ENCODE measurements at places on chromosomes 4 and X.

DNA sequence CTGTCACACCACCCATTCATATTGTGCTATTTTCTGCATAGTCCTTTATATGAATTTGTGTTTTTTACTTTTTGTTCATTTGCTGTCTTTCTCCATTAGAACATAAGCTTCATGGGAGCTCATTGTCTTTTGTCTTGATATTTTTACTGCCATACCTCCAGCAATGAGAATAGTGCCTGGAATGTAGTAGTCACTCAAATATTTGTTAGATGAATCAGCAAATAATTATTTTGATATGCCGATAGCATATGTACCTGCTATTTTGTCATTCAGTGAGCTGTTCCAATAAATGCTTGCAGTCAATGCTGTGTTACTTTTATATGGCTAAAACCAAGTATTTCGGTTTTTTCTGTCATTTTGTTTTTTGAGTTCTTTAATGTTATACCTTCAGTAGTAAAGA lies 43.5 kb upstream of the SLC25A31 start:
- DNase-seq, result no peak

DNA sequence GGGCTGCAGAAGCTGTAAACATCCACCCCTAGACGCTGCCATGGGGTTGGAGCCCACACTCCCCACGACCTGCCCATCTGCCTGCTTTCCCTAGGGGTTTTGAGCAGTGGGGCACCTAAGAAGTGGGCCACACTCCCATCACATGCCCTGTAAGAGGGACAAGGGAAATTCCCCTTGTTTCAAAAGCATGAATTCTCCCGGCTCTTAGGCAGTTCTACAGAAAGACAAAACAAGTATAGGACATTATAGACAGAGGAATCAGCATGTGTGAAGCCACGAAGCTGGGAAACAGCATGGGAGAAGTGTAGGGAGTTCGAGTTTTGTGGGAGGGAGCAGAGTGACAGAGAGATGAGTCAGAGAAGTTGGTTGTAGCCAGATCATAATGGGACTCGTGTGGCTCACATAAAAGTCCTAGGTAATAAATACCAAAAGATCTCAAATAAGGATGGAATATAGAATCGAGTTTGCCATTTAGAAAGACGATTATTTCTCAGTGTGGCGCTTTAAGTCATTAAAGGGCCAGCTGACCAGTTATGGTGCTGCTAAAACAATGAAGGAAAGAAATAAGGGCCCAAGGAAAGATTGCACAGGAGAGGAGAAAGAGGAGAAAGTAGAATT lies 23.9 kb downstream of the APOO start:
- no peak for DNase-seq

GRCh38 chr4:152107736-152108500 lies 347.1 kb upstream of the GATB start:
- DNase-seq, result no peak

DNA sequence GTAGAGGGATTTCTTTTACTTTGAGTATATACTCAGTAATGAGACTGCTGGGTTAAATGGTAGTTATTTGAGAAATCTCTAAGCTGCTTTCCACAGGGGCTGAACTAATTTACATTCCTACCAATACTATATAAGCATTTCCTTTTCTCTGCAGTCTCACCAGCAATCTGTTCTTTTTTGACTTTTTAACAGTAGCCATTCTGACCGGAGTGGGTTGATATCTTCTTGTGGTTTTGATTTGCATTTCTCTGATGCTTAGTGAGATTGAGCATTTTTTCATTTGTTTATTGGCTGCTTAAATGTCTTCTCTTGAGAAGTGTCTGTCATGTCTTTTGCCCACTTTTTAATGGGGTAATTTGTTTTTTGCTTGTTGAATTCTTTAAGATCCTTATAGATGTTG lies 43.3 kb downstream of the SPCS3 start:
- no peak for DNase-seq

GRCh38 chr4:82754513-82755165 lies 44.0 kb downstream of the SCD5 start:
- no peak for DNase-seq

- DNase-seq, result no peak
Measured at GRCh38 chr4:786861-787300, 39.0 kb downstream of the CPLX1 start.

DNA sequence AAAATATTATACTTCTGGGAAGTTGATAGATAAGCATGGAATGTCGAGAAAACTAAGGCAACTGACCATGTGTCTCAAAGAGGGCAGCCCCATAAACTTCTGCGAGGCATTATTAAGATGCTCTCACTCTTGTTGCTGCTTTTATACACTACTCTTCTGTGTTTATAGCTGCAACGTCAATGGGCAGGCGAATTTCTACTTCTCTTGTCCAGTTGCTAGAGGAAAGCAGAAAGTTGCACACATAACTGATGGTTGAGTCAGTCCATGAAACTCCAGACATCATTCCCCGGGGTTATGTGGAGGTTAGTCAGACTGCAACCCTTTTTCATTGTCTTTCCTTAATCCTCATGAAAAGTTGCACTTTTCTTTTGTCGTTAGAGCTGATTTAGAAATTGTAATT lies 39.8 kb downstream of the VCX3B start:
- no peak for DNase-seq

DNA sequence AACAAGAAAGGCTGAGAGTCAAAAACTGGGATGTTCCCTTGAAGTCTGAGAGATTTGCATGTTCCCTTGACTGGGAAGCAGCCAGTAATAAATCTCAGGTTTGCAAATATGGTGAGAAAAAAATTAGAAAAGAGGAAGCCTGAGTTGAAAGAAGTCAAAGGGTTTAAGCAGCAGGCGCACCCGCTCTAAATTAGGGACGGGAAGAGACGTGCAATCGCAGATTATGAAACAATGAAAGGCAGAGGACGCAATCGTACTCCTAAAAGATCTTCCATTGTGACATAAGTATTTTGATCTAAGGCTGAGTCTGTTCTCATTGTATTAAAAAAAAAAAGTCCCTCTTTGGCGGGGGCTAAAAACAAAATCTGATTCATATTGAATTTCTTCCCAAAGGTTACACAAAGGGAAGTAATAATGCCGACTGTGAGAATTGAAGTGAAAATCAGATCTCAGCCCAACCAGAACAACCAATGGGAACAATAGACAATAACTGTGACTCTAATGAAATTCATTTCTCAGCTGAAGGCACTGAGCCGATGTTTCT lies 28.2 kb downstream of the SAT1 start:
- DNase-seq, result no peak

GRCh38 chr4:21901281-21901680 lies 47.3 kb downstream of the KCNIP4 start:
- DNase-seq, result no peak

- DNase-seq, result no peak
Measured at GRCh38 chr4:169571435-169571834, 40.9 kb downstream of the NEK1 start.

DNA sequence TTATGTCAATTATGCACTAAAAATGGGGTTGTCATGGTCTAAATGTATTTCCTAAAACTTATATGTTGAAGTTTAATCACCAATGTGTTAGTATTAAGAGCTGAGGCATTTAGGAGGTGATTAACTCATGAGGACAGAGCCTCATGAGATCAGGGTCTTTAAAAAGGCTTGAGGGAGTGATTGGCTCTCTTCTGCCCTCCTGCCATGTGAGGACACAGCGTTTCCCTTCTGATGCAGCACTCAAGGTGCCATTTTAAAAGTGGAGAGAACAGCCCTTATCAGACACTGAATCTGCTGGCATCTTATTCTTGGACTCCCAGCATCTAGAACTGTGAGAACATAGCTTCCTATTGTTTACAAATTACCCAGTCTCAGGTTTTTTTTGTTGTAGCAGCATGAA lies 581.7 kb downstream of the KCNIP4 start:
- no peak for DNase-seq

- DNase-seq, result no peak
Measured at GRCh38 chrX:154465601-154466000, 7.5 kb downstream of the PLXNA3 start.

- no peak for DNase-seq
Measured at GRCh38 chr4:168502861-168503260, 6.0 kb downstream of the PALLD start.

DNA sequence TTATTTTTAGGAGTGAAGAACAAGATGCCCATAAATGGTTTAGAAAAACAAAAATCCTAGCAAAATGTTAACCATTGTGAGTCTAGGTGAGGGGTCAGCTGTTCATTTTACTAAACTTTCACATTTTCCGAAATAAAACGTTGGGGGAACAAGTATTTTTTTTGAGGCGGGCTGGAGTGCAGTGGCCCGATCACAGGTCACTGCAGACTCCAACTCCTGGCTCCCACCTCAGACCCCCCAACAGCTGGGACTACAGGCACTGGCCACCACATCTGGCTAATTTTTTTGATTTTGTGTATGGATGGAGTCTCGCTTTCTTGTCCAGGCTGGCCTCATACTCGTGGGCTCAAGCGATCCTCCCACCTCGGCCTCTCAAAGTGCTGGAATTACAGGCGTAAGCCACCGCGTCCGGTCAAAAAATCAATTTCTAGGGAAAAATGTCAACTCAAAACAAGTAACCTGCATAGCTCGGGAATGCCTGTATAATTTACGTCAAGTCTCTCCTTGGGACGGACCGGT lies 742 bp upstream of the TAF1 start:
- DNase-seq, result peak; percentile 0

GRCh38 chr4:20682853-20683252 lies 17.4 kb upstream of the PACRGL start:
- DNase-seq, result no peak

DNA sequence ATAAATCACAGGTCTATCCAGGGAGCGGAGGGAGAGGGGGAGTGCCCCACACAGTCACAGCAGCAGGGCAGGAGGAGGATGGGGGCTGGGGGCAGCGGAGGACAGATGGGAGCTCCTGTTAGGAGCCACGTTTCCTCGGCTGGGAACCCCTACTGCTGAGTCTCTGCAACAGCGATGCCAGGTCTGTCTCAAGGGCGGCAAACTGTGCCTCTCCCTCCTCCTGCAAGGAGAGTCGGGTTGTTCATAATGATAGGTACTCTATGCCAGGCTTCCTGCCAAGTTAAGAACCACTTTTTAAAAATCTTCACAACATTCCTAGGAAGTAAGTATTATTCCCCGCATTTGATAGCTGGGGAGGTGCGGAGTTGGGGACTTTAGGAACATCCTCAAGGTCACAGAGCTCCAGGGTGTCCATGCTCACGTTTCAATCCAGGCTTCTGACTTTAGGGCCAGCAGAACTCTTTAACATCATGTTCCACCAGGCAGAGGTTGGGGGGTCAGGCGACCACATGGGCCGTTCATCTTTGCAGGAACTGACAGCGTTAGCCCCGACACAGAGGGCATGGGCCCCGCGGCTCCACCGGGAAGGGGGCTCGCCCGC lies 98.3 kb upstream of the MAML3 start:
- peak; percentile 45 for DNase-seq

DNA sequence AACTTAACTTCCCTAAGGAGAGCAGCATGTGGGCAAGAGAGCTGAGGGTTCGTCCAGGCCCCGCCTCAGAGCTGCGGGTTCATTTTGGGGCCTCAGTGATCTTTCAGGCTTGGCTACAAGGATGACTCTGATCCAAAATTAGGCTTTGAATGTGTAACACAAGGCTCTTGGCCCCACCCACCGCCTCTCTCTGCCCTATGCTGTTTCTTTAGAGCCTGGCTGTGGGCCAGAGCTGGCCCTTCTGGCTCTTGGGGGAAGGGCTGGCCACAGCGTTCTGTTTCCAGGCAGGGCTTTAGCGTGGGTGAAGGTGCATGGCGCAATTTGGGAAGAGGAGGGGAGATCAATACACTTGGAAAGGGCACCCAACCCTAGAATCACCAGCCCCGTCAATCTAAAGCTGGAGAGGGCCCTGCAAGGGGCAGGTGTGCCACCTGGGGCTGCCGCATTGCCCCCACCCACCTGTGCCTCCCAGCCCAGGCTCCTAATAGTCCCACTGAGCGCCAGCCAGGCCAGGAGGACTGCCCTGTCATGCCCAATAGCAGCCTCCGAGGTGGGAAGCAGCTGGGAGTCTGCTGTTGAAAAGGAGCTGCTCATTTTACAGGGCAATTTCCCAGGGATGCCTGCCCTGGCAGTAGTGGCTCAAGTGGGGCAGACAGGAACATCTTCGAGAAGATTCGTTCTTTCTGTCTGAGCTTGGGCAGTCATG lies 84.5 kb upstream of the MAML3 start:
- DNase-seq, result no peak

- DNase-seq, result no peak
Measured at GRCh38 chr4:168699224-168699878, 202.5 kb downstream of the PALLD start.

DNA sequence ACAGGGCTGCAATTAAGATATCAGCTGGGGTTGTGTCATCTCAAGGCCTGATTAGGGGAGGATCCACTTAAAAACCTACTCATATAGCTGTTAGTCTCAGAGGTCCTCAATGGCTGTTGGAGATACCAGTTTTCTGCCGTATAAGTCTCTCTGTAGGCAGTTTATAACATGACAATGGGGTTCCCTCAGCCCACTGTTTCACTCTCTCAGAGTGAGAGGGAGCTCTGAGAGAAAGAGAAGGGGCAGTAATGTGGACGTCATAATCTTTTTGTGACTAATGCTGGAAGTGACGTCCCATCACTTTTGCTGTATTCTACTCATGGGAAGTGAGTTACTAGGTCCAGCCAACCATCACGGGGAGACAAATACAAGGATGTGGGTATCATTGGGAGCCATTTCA lies 70.3 kb downstream of the STIM2 start:
- no peak for DNase-seq

DNA sequence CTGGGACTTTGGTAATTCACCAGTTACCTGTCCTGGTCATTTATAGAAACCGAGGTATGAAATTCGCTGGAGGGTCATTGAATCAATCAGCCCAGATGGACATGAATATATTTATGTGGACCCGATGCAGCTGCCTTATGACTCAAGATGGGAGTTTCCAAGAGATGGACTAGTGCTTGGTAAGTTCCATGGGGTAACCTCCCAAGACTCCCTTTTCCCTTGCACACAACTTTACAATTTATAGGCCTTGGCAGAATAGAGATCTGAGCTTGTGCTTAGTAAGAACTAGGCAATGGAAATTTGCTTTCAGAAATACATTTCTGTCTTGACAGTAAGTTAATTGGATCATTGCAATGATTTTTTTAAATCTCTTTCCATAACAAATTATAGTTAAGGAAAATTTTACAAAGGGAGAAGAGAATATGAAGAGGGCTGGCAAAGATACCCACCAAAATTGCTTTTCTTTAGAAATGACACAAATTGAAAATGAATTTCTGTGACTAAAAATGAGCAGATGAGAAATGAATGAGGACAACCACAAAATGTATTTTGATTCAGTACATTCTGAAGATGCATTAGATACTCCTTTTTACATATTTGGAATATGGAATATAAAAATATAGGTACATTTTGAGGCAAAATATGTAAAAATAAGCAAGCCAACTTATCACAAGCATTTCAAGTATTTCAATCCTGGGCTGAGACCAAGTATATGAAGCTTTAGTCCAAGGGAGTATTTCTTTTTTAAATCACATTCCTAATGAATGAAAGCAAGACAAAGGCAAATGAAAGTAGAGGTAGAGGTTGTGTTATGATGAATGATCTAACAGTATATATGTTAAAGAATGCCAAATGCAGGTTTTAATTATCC lies 45.9 kb downstream of the PDGFRA start:
- no peak for DNase-seq

DNA sequence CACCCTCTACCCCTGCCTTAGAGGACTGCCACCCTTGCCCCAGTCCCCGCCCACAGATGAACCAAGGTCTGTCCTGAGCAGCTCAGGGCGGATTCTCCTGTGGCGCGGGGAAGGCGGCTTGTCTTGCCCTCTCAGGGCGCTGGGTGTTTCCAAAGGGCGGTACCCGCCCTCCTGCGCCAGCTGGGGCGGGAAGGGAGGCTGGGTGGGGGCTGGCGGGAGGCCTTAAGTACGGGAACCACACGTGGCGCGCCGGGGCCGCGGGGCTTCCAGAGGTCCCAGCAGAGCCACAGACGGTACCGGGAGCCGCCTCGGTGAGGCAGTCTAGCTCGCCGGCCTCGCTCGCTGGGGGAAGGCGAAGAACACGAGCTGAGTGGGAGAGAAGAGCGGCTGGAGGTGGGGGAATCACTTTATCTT lies 361.1 kb downstream of the MID1IP1 start:
- DNase-seq, result no peak

Measured in hematopoietic multipotent progenitor cell (in vitro differentiated cells).